Retinal pigment epithelial cell (primary cell): ENCODE measurements at places on chromosomes 12 and 14.
A peak's percentile ranks its signal among the peaks of the same experiment; 100 is the strongest.

GRCh38 chr14:38122241-38122640, 85.5 kb upstream of the SSTR1 start:
- no peak for DNase-seq

DNA sequence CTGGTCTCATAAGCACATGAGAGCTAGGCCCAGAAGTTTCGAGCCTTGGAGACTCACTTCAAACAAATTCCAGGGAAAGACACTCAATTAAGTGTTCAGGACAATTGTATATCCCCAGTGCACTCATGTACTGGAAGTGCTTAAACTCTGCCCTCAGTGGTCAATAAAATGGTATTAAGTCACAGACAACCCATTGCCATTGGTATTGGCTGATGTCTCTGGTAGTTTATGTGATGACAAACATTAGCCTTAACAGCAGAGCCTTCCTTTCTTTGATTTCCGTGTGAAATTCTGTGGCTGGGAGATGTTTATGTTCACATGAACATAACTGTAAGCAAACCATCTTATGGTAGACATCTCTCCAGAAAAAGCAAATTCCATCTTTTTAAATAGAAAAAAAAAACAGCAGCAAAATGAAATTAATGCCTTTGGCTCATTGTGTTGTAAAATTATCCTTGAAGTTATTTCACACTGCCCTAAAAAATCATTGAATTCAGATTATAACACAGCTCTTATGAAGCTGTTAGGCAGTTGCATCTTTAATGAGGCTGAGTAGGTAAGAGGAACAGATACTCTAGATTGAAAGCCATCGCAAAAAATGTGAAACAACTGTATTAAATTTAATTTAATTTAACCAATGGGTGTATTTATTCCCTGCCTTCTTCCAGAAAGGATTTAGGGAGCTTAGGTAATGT, 216.2 kb upstream of the PLEKHG7 start:
- DNase-seq = no peak

DNA sequence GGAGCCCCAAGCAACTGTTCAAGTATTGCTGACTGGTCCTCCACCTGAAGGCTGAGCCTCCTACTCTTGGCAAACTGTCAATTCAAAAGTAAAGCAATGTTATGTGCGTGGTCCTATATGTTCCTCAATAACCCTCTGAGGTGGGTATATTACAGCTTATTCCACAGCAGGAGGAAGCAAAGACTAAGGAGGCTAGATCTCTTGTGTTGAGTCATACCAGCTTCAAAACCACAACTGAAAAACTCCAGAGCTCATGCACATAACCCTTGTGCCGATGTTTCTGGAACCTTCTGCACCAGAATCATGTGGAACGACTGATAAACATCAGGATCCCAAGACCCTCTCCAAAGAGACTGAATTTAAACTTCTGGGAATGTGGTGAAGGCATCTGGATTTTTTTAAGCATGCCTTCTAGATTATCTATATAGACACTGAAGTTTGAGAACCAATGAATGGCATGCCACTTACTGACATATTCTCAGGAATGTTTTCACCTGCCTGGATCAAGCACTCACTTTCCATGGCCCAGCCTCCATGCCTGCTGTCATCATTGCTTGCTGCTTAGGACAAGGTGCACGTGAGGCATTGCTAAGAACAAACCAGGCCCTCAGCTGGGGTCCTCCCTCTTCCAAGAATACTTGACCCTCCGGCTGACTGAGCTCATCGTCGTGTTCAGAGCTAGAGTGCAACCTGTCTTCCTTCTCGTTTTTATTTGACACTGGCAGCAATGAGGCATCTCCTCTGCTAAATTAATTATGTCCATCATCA, 194.7 kb downstream of the BCL11B start:
- no peak for DNase-seq

DNA sequence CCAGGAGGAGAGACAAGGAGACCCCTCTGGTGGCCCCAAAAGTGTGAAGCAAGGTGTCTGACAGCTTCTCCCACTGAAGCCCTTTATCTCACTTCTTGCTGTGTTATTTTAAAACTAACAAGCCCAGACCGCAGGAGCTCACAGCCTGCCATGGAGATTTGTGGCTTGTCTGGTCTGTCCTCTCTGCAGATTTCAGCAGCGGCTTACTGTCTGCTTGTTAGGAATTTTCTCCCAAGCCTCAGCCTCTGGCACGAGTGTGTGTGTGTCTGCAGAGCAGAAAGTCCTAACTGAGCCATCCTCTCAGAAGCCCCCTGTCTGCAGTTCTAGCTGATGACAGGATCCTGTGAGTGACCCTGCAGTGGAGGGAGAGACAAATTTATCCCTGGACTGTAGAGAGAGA, 87.9 kb upstream of the HSPB8 start:
- DNase-seq = no peak

DNA sequence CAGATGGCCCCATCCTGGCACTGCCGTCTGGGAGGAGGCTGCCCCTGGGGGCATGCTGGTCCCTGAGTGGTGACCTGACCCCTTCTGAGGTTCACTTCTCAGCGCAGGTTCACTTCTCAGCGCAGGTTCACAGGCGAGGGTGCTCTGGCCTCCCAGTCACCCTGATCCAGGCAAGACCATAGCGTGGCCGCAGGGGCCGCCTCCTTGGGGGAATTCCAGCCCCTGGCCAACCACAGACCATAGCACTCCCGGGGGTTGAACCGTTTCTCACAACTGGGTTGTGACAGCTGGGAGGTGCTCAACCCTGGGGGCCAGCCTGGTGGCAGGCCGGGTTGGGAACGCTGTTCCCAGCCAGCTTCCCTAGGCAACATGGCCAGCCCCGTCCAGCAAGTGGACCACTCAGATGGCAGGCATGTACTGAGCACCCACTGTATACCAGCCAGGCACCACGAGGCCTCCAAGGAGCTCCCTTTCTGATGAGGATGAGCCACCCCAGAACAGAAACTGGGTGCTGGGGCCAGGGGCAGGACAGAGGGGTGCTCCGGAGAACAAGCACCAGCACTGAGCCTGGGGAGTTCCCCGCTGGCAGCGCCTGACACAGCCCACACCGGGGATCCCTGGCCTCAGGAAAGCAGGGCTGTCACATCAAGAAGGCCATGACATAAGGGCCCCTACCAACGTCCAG, 28.3 kb upstream of the ZFP36L1 start:
- DNase-seq = no peak

DNA sequence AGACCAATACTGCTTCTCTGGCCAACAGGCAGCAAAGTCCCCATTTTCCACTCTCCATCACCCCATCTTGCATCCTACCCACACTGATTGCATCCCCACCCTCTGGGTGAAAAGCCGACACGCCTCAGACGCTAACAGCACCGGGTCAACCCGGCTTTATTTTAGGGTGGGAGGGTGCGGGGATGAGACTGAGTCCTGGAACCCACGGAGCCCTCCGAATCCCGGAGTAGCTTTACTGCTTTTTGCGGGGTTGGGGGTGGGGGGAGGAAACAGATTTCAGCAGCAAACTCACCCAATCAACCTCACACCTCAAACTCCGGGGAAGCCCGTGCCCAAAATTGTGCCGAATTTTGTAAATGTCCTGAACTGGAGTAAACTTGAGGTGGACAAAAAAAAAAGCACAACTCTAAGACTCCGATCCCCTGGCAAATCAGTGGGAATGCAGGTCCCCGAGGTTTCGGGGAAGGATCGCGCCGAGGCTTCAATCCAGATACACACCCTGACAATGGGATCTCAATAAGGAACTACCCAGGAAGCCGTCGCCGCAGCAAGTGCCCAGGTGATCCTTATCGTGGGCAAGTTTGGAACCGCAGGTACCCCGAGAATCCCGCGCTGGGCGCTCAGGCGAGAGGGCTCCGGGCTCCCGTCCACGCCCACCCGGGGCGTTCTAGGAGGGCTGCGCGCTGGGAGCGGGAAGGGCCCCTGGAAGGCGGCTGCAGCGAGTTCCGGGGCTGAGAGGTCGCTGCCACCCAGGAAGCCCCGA, 1.1 kb downstream of the GCH1 start:
- DNase-seq = no peak

GRCh38 chr14:101992708-101993107, 28.3 kb downstream of the DYNC1H1 start:
- no peak for DNase-seq

DNA sequence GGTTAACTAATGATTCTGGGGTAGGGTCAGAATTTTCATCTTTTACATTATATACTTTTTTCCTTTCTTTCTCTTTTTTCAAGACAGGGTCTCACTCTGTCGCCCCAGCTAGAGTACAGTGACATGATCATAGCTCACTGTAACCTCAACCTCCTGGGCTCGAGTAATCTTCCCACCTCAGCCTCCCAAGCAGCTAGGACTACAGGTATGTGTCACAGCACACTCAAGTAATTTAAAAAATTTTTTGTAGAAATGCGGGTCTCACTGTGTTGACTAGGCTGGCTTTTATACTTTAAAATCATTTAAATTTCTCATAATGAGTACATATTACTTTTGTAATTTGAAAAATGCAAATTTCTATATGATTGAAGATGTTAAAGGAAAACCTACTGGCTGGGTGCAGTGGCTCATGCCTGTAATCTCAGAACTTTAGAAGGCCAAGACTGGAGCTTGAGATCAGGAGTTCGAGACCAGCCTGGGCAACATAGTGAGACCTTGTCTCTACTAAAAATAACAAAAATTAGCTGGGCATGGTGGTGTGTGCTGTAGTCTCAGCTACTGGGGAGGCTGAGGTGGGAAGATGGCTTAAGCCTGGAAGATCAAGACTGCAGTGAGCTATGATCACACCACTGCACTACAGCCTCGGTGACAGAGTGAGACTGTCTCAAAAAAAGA, 25.7 kb downstream of the R3HDM2 start:
- DNase-seq = no peak

GRCh38 chr14:104210817-104211195, 72.4 kb downstream of the KIF26A start:
- DNase-seq = no peak

DNA sequence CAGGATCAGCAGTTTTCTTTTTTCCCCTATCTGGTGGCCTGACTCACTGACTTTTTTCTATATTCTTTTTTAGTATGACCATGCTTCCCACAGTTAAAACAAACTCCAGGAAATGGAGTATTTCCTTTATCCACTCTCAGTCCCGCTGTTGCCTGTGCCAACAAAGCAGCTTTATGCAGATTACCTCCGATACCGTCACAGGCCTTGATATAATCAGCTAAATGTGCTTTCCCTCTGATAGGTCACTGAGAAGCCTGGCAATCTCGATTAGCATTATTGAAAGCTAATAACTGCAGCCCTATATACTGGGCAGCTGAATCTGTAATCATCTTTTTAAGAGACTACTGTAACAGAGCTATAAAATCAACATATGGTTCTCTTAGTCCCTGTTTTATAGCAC, 243.6 kb downstream of the KIF21A start:
- DNase-seq = peak; percentile 20

DNA sequence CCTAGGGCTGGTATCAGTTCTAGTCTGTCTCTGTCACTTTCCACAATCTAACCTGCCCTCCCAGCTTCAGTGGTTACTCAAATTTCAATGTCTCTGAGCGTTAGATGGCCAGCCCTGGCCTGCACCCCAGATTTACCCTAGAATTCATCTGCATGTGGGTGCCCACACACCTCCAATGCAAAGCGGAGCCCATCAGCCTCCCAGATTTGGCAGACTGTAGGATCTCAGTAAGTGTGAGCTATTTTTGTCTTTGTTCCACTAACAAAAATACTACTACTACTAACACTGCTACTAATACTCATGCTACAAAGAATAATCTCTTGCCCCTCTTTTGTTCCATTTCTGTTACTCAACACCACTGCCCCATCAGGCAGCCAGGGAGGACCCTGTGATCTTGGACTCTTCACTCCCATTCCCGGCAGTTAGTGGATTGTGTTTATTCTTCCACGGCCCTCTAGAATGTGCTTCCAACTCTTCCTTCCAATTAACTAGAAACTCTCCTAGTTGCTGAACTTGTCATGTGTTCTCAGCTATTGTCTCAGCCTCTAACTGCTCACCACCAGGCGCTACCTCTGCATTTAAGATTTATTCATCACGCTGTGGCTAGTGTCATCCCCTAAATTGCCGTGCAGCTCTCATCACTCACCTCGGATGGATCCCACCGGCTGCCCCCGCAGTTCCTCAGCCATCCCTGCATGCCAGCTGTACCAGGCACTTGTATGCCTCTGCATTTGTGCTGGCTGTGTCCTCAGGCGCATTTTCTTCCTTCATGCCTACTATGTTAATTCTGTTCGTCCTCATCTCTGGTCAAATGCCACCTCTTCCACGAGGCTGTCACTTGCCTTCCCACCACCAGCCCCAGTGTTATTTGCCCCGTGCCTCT, 150.6 kb upstream of the HIF1A start:
- DNase-seq = no peak

- no peak for DNase-seq
Observed at GRCh38 chr14:33668066-33668465, 282.8 kb downstream of the EGLN3 start.

GRCh38 chr12:93589081-93589480, 16.6 kb downstream of the SOCS2 start:
- no peak for DNase-seq

GRCh38 chr12:126554625-126555024, 1489.4 kb downstream of the AACS start:
- DNase-seq = no peak

DNA sequence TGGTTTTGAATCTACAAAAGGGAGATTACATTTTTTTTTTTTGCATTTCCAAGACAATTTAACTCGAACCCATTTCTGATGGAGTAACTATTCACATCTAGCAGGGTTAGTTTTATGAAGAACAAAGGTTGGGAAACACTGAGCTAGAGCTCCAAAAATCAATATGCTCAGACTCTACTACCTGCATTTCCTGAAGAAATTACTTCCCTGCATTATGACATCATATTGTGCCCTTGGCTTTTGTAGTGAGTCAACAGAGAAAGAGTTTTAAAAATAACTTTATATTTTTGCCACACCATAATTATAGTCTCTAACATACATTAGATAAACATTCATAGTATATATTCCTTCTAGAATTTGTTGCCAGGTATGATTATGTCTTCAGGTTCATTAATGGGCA, 14.8 kb downstream of the GRIP1 start:
- no peak for DNase-seq

DNA sequence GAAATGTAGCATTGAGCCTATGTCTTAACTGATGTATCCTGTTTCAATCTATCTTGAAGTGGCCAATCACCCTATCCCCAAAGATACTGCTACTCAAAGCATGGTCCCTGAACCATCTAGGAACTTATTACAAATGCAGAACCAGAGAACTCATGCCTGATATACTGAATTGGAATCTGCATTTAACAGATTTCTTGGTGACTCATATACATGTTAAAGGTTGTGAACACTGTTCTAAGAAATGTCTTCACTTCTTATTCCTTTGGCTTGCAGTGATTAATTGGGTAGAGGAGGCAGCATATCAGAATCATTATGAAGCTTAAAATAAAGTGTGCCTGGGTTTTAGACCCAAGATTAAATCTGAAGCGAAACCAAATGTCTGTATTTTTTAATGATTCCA, 795.6 kb downstream of the DIO2 start:
- no peak for DNase-seq

GRCh38 chr12:112160611-112161010, 35.3 kb downstream of the TRAFD1 start:
- DNase-seq = no peak

GRCh38 chr12:64744422-64745258, 14.6 kb downstream of the GNS start:
- peak; percentile 71 for DNase-seq

DNA sequence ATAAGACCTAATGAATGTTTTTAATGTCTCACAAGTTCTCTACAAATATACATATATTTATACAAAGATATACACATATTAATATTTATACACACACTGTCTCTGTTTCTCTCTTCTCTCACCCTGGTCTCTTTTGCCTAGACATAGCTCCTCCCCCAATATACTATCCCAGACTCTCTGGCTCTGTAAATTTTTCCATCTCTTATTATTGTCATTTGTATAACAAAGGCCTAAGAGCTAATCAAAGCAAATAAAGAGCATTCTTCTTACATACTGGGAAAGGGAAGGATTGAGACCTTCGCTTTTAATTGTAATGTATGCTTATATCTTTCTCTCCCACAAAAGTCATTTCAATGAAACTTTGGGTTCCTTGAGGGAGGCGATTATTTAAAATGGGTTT, 318.1 kb downstream of the ADAMTS20 start:
- DNase-seq = no peak
